ENCODE measurements at places on chromosomes 12 and 14.

GRCh38 chr12:109793411-109793810, 39.8 kb downstream of the TRPV4 start:
- no peak for DNase-seq

DNA sequence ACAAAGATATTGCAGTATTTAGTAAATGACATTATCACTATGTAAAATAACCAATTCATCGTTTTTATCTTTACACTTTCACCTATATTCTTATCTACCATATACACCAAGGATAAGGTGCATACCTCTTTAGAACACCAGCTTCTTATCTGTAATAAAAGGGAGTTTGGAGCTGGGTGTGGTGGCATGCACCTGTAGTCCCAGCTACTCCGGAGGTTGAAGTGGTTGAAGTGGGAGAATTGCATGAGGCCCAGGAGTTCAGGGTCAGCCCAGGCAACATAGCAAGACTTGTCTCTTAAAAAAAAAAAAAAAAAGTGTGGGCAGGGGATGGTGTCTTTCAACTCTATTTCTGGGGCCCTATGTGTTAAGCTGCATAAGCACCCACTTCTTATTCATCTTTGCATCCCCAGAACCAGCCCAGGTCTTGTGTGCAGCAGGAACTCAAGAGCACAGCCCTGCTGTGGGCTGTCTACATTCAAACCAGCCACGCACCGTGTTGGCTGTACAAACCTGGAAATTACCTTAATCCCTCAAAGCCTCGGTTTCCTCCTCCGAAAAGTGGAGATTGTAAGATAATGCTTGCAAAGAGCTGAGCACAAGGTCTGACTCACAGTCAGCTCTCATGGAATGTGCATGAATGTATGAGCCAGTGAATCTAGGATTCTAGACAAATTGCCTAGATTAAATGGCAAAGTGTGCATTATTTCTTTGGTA, 256.6 kb upstream of the FOXN3 start:
- no peak for DNase-seq

DNA sequence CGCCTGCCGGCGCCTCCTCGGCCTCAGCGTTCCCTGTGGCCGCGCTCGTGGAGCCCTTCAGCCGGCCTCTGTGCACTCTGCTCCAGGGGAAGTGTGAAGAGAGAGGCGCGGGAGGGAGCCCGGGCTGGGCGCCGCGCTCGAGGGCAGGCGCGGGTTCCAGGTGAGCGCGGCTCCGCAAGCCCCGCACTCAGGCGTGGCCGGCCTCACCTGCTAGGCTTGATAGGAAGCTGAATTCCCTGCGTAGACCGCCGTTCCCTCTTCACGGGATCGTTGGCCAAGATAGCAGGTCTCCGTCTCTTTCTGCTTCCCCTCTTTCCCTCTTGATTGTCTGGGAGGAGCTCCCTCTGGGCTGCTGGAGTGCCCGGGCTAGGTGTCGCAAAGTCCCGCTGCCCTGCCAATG, 89.7 kb downstream of the ASCL4 start:
- no peak for DNase-seq

DNA sequence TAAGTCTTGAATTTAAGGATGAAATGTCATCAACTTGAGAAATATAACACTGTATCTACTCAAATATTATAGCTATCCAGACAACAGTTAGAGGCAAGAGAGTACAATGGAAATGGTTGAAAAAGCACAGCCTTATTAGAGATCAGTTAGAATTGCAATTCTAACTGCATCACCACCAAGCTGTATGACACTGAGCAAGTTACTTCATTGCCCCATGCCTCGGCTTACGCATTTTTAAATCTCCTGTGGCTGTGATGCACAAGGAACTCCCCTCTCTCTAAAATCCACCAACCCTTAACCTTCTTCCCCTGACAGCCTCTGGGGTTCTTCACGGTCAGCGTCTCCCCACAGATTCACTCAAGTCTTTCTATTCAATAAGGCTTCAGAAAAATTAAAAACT, 75.1 kb downstream of the MED13L start:
- DNase-seq: no peak

- no peak for DNase-seq
These were observed 84.4 kb downstream of the PPHLN1 start for GRCh38 chr12:42410340-42410739.

DNA sequence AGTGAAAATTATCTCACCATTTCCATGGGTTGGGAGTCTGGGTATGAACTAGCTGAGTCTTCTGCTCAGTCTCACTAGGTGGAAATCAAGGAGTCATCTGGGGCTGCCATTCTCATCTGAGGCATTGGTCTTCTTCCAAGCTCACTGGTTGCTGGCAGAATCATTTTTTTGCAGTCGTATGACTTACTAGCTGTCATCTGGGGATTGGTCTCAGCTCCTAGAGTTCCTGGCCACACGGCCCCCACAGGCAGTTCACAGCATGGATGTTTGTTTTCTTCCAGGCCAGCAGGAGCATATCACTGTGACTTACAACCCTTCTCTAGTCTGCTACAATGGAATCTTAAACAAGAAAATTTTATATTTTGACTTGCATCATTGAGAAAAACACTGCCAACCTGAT, 18.6 kb upstream of the OR10AD1 start:
- no peak for DNase-seq

DNA sequence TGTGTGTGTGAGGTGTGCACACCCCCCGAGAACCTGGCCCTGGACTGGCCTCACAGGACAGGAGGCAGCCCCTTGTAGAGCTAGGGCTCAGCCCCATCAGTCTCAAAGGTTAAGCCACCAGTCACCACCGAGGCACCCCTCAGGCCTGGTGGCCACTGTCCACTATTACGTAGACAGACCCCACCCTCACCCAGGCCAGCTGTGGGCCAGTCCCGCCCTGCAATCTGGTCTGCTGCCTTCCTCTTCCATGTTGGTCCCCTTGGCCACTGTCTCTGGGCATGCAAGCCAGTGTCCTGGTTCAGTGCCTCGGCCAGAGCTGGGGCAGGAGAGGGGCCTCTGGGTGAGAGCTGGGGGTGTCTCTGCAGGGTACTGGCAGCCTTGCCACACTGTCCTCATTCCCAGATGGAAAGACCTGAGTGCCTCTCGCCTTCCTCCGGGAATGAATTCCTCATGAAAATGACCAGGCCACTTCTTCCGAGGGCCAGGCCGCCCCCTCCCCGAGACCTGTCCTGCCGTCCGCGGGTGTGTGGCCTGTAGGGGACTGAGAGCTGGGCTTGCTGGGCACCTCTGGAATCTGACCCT, 897 bp upstream of the TEX22 start:
- DNase-seq: no peak

DNA sequence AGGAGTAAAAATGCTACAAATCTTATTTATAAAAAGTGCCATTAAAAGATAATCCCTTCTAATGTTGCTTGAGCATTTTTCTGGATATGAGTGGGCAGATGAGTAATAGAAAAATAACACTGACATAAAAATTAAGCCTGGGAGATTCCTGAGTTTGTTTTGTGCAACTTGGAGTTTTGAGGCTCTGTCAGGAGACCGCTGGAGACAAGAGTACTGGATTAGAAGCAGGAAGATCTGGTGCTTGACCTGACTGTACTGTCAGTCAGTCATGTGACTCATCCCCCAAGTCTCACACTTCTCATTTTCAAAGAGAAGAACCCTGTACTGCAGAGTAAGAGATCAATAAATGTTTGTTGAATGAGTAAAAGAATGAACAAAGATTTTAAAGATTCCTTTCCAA, 29.4 kb downstream of the ANO4 start:
- no peak for DNase-seq

DNA sequence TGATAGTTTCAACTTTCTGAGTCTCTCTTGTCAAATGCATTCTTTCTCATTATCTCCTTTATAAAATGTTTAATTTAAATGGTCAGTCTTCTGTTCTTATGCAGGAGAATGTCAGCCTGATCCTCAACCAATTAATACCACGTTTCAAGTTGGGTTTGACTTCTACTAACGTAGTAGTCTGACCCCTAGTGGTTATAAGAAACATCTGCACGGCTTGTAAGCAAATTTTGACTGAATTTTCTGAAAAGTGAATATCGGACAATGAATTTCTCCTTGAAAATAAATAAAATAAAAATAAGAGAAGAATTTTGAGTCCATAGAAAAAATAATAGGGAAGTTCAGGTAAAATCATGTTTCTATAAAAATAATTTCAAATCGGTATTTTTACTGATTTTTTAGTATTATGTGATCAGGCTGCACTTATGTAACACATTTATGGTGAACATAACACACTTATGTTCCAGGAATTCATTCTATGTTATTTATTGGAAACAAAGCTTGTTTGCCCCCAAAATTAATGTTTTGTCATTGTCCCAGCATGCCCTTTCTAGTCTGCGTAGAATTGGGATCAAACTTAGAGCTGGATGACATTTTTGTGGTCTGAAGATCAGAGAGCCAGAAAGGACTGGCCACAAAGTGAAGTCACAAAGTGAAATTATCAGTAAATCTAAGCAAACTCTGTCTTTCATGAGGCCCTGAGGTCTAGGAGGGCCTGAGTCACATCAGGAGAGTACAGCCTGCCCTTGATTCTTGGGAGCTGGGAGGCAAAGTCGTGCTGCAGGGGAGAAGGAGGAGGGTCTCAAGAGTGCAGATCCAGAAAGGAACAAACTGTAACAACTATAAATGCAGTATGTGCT, 101.2 kb upstream of the STXBP6 start:
- no peak for DNase-seq

GRCh38 chr12:132632521-132633228, 14.1 kb downstream of the P2RX2 start:
- DNase-seq: no peak

DNA sequence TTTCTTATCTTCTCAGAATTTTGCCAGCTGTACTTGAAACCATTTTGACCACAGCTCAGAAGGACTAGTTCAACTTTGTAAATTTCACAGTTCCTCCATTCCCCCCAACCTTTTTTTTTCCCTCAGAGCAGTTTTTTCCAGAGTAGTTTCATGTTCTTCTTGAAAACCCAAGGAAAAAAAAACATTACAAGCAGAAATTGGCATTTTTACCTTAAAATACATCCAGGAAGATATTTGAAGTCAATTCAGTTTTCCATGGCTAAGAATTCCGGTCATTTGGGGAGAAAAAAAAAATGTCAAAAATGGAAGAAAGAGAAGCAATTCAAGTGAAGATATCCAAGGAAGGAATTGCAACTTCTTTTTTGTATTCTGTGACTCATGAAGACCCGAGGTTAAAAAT, 39.5 kb downstream of the SYNE2 start:
- no peak for DNase-seq

GRCh38 chr14:49849213-49849847, 3.3 kb downstream of the NEMF start:
- no peak for DNase-seq

- no peak for DNase-seq
These were observed 66.3 kb downstream of the VRK1 start for GRCh38 chr14:96863327-96863985.

GRCh38 chr14:100532906-100533655, 54.1 kb downstream of the BEGAIN start:
- DNase-seq: no peak

DNA sequence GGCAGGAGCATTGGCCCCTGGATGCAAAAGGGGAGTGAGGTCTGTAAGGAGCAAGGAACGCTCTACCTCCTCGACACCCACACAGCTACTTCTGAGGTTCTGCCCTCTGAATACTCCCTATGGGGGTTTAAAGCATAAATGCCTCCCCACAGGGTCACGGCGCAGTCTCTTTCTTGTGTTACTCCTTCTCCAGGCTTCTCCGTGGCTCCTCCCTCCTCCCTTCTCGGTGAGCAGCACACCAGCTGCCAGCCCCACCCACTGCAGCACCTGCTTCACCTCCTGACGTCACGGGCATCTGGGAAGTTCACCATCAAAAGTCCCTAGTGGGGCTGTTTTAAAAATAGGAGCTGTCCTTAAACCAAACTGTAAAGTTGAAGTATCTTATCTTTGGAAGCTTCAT, 67.3 kb downstream of the SPTB start:
- DNase-seq: no peak

DNA sequence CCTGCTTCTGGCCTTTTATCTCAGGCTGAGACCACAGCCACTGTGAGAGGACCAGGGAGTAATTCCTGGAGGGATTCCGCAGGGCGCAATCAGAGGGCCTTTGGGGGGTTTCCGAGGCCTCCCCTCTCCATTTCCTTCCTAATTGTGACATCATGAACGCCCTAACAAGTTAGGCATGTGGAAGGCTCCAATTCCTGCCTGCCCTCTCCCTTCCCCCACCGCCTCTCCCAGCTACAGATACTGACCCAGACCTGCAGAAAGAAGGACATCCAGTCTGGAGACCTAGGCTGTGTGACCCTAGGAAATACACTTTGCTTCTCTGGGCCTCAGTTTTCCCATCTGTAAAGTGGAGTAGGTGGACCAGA, 637.9 kb downstream of the MED13L start:
- DNase-seq: no peak

DNA sequence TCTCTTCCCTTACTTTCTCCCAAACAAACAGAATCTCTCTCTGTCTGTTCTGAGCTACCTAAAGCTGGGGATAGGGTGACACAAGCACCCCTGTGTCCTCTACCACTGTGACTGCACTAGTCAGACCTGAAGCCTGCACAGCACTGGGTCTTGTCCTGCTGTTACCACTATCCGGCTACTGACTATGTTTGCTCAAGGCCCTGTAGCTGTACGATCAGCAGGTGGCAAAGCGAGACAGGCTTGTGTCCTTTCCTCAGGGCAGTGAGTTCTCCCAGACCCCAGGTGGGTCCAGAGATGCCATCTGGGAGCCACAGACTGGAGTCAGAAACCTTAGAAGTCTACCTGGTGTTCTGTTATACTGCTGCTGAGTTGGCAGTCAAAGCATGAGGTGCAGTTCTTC, 116.4 kb downstream of the NUBPL start:
- no peak for DNase-seq

DNA sequence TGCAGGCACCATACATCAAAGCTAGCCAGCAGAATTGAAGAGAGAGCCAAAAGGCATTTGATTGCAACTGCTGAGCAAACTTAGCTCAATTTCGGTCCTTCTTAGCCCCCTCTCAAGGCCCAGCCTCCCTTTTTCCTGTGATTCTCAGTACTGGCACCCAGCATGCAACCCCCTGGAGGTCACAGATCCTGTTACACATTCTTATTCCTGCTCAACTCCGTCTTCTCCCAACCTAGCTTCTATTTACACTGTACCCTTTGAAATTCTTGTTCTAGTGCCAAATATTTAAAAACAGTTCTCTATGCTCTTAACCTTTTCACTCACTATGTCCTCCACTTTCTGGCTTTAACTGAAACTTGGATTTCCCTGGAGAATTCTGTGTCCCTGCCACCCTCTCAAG, 131.3 kb upstream of the CPSF6 start:
- DNase-seq: no peak

DNA sequence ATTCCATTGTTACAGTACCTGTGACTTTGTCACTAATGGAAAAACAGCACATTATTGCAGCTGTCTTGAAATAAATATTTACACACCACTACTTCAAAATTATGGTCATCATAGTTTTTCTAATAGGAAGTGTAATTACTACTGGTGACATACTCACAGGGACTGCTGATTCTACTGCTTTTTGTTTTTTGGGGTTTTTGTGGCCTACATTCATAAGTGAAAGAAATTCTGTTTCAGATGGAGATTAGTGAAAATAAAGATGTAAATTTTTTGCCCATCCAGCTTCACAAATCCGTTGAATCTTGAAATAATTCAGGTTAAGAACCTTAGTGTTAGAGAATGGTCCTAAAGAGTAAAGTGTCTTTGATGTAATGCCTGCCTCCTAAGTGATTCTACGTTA, 17.5 kb downstream of the KNTC1 start:
- DNase-seq: no peak

- DNase-seq: no peak
These were observed 17.1 kb downstream of the CATSPERB start for GRCh38 chr14:91714805-91715204.

- no peak for DNase-seq
These were observed 34.8 kb upstream of the PMCH start for GRCh38 chr12:102232446-102232845.

GRCh38 chr12:7108003-7108795, 815 bp downstream of the C1RL start:
- peak; percentile 85 for DNase-seq

All from coronary artery (tissue), 2 donors.